HCEC 1CT (cell line): ENCODE measurements at places on chromosomes 16 and 17.

GRCh38 chr17:10987786-10988185 is 149.9 kb upstream of the PIRT start:
- no peak for DNase-seq

GRCh38 chr17:45101546-45101882 is 30.8 kb downstream of the PLCD3 start:
- DNase-seq: no peak

- peak; percentile 54 for DNase-seq
Observed at GRCh38 chr16:72876221-72876620, 171.7 kb downstream of the ZFHX3 start.

DNA sequence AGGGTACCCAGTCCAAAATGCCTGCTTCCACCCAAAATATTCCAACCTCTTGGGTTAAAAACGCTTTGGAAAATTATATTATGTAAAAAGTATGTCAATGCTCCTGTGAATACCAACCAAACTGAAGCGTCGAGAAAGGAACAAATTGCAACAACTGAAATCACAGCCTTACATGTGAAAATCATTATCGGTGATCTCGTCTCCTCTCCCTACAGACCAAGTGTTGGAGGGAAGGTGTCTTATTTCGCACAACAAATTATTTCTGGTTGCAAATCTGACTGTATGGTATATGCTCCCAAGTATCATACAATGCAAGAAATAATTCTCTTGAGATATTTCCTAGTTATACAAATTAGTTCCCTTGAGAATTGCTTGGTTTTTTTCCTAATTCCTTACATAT is 89.3 kb upstream of the CDYL2 start:
- no peak for DNase-seq

GRCh38 chr17:73481676-73482075 is 162.6 kb downstream of the SDK2 start:
- DNase-seq: no peak

GRCh38 chr16:2711370-2712062 is 8.5 kb downstream of the PRSS27 start:
- DNase-seq: no peak

DNA sequence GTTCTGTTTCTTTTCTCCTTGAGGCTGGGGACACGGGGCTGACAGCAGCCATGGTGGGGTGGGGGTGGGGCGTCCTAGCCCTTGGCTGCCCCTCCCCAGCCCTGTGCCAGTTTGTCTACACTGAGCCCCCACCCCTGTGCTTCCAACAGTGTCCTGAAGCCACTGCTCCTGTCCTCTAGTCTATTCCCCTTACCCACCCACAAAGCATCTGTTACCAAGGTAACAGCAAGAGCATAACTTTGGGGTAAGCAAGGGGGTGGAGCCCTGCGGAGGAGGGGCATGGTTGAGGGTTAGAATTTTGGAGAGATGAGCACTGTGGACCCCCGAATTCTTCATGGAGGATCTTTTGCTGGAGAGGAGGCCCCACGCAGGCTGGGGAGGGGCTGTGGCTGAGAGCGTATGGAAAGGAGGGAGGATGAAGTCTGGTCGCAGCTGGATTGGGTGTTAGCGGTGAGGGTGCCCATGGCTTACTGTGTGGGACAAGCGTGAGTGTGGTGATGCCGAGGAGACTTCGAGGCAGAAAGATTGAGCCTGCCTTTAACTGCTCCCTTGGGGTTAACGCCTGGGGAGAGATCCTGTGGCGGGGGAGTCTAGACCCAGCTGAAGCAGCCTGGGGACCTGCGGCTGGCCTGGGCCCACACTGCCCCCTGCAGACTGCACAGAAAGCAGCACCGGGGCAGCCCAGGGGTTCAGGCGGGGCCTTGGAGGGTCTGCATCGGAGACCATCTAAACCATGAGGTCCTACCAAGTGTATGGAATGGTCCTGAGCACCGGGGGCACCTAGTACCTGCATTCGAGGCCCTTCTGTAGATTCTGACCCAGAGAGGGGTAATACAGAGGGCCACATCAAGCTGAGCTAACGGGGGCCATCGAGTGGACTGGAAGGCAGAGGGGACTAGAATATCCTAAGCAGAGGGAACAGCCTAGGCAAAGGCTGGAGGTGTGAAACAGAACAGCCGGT is 6.1 kb upstream of the STAC2 start:
- no peak for DNase-seq

GRCh38 chr17:4893272-4893671 is 6.1 kb upstream of the C17orf107 start:
- no peak for DNase-seq

- DNase-seq: no peak
Observed at GRCh38 chr16:3017794-3018506, at the start of gene CLDN6. CLDN6 (minus strand) TSS chr16:3018183; CDS start chr16:3016021, 2,162 bp downstream.

DNA sequence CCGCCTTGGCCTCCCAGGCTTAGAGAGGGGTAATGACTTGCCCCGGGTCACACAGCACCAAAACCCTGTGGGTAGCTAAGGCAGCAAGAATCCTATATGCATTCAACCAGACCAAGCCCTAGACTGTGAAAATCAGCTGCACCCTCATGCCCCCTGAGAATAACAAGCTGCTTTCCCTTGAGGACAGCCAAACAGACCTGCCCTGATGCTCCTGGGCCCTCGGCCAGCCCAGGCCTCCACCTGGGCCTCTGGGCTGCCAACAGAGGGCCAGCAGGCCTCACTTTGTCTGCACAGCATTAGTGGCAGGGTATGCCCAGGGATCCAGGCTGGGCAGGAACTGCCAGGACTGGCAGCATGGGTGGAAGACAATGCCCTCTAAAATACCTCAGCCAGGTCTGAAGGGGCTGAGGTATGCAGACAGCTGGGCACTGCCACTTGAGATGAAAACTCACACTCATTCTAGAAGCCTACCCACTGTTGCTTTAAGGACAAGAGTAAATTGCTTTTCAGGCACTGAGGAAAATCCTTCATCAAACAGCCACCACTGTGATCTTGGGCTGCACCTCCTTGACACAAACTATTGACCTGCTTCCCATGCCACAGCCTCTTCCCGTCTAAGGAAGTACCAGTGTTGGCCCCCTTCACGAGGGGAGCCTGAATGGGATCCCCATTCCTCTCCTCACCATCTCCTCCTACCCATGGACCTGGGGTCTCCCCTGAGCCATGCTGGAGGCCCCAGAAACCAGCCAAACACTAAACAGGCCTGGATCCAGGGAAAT is 8.8 kb downstream of the ST3GAL2 start:
- DNase-seq: no peak

DNA sequence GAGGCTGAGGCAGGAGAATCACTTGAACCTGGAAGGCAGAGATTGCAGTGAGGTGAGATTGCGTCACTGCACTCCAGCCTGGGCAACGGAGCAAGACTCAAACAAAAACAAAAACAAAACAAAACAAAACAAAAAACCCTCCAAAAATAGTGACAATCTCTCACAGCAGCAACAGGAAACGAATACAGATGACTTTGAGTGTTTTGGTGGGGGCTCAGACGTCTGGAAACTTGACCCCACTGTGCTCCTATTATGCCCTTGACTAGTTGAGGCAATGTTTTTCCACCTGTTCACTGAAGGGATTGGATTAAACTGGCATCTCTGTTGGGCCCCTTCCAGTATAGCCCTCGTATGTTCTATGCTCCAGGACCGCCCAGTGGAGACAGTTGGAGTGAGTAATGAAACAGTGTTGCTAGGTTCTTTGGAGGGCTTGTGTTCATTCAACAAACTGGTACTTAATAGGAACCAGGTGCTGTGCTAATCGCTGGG is 167.0 kb downstream of the UTP18 start:
- no peak for DNase-seq

DNA sequence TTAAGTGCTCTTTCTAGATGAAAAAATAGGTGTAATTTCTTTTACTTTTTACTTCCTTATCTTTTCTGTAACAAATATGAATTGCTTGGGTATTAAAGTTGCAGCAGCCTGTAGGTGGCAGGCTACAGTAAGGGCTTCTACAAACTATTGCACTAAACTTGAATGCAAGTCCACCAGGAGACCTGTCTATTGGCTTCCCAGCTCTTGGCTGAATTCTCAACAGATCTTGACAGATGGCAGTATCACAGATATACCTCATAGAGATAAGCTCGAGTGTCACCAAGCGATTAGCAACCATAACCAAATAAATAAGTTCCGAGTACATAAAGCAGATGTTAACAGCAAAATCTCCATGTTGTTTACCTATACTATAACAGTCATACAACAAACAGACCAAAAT is 5.9 kb downstream of the BBS2 start:
- DNase-seq: peak; percentile 69

- DNase-seq: no peak
Observed at GRCh38 chr17:29968271-29968670, 26.8 kb downstream of the EFCAB5 start.

- DNase-seq: no peak
Observed at GRCh38 chr17:51435171-51435552, 174.8 kb downstream of the UTP18 start.

GRCh38 chr17:38730526-38731379 is 612 bp downstream of the CISD3 start:
- peak; percentile 63 for DNase-seq

GRCh38 chr17:4903051-4903818 is at the start of gene CHRNE:
CHRNE (minus strand) TSS chr17:4903098; CDS start chr17:4903063, 35 bp downstream.
- DNase-seq: peak; percentile 35

DNA sequence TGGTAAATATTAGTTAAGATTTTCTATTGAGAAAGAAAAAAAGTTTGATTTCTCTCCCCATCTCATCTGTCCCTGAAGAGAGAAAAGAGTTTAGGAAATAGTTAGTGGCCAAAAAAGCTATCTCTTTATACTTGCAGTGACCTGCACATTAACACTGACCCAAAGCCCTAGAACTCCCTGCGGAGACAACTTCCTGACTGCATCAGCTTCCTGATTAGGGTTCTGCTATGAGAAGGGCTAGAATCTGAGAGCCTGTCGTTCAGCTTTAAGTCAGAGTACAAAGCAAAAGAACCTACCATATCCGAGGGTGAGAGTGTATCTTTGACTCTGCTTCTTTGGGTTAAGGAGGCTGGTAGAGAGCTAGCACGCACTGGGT is 24.7 kb downstream of the LIMD2 start:
- no peak for DNase-seq

GRCh38 chr16:89191033-89191900 is 9.1 kb downstream of the SLC22A31 start:
- no peak for DNase-seq

DNA sequence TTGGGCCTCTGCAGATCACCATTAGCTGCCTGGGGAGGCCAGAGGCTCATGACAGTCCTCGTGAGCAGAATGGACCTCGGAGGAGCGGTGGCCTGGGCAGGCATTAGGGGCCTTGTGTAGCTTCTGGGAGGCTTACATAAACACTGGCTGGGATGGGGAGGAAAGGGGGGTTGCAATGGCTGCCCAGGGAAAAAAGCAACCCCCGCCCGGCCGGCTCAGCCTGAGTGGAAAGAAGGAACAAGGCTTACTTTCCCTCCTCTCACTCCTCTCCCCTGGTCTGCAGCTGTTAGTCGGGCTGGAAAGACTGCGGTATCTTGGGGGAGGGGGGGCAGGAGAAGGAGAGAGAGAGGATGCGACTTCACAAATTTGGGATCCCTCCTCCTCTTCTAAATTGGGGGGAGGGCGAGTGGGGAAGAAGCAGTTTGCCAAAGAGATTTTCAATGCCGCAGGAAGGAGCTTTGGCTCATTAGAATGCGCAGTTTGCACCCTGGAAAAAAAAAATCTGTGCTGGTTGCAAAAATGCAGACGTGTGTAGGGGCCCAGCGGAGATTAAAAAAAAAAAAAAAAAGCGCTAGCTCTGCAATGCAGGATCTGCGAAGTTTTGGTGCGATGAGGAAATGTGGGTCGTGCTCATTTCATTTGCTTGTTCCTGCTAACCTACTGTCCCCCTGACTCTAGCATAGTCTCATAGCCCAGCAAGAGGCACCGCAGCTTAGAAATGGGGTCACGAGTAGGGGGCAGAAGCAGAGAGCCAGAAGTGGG is 6.6 kb upstream of the NR1D1 start:
- no peak for DNase-seq

DNA sequence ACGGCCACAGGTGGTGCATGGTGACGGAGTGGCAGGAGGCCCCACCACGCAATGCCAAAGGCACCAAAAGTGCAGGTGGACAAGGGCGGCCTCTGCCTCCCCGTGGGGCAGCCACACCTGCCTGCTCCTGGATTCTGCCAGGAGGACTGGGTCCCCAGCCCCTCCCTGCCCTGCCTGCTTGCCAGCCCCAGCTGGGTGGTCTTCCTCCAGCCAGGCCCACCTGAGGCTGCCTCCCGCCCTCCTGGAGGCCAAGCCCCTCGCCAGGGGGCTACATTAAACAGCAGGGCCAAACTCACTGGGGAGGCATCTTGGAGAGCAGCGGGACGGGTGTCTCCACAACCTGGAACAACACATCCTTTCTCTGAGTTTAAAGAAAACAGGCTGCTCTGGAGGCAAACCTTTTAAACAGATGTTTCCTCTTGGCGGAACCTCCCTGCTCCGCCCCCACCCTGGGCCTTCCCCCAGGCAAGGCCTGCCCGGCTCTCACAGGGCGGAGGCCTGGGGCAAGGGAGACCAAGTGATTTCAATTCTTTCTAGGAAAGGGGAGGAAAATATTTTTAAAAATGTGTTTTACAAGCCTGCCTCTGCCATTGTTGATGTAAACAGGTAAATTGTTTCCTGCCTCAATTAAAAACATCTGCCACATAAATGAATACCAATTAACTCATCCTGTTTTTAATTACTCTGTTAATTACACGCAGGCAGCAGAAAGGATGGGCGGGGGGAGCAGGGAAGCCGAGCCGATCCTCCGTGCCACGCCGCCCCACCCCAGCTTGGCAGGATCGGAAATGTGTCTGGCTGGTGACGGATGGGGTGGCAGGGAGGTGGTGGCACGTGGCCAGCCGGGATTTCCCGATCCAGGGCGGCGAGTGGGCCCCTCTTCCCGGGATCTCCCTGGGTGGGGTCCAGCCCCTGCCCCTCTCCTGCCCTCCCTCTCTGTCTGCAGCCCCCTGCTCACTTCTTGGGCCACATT is 54.4 kb upstream of the PABPN1L start:
- DNase-seq: no peak

DNA sequence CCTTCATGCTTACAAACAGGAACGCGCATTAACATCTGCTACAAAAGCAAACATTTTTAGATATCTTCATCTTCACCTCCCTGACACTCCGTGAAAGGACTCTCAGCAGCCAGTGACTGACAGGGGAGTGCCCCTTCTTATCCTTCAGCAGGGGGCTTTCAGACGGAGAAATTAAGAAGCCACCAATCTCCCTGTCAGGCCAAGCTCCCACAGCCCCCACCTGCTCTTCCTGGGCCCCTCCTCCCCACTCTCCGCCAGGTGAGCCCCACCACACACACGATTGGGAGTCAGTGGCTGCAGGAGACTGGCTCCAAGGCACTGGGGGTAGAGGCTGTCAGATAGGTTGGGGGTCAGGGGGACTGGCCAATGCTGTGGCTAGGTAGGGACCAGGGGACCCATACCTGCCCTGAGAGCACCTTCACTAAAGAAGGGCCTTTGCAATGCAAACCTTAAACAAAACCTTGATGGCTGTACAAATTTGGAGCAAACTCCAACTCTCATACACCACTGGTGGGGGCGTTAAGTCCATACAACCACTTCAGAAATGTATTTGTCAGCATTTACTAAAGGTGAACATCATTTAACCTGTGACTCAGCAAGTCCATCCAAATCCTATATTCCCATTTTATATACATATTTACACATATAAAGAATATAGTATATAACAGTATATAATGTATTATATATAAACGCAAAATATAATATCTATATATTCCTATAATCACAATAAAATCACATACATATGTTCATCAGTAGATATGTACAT is 232.2 kb downstream of the ZNF423 start:
- no peak for DNase-seq
